ENCODE measurements at places on chromosomes 7 and 10. TPM values are rescaled to one million over a fixed set of nuclear protein-coding genes. Genes with fewer than 3 reads are reported as not detected.

Gene ENTPD1
- total RNA-seq = 0.37 TPM

Gene CNTNAP2
- 12.9 TPM for total RNA-seq

Gene LIPF
- not detected for total RNA-seq

GRCh38 chr7:122974229-122974628 is 21.3 kb downstream of the TAS2R16 start:
- no peak for DNase-seq

DNA sequence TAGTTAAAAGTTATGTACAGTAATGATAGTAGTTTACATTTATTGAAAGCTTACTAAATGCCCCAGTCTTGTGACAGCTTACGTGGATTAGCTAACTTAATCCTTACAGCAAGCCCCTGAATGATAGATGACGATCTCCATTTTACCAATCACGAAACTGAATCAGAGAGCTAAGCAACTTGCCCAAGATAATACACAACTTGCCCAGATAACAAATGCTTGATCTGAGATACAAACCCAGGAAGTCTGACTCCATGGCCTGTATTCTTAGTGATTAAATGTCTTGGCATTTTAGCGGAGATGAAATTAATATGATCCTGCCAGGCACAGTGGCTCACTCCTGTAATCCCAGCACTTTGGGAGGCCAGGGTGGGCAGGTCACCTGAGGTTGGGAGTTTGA is 46.9 kb upstream of the FMC1 start:
- DNase-seq = no peak

DNA sequence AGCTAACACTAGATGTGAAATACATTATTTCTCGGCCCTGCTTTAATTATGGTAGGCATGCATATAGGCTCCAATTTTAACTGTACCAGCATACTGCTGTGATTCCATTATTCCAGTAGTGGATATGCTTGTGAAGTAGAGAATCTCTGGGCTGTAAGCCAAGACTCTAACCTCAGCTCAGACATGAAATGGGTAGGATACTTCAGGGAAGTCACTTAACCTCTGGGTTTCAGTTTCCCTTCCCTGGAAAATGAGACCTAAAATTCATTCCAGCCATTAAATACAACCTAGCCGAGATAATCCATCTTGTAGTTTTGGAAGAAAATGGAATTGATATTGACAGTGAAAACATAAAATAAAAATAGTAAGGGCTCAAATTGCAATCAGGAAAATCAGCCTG is 59.6 kb upstream of the TRIL start:
- no peak for DNase-seq

Gene FAM237B
- not detected for total RNA-seq

Gene PRSS37
- not detected for total RNA-seq

- DNase-seq = no peak
Observed at GRCh38 chr10:121243609-121244241, 354.5 kb downstream of the FGFR2 start.

Gene MET
- 4.0 TPM for total RNA-seq

GRCh38 chr10:20877554-20877953 is 19.6 kb downstream of the NEBL start:
- DNase-seq = no peak

DNA sequence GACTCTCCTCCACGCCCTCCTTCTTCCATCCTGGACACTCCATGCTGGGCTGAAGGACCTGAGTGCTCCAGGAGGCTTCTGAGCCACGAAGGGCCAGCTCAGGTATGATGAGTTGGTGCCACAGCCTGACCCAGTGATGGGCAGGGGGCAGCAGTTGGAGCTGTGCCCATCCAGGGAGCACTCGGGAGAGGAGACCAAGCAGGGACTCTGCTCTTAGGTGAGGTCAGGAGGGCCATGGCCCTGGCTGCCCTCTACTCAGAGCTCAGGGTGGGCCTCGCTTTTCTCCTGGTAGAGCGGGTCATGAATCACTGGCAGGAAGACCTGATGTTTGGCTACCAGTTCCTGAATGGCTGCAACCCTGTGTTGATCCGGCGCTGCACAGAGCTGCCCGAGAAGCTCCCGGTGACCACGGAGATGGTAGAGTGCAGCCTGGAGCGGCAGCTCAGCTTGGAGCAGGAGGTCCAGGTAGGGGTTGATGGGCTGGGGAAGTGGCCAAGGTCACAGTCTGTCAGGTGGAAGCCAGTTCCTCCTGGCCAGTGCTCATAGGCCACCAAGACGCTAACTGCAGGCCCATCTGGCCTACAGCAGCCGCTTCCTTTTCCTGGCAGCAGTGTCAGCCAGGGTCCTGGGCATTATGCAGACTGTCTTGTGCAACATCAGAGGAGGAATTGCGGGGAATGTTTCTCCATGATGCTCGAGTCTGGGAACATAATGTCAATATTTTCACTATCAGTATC is 50.8 kb downstream of the ALOX5 start:
- DNase-seq = no peak

Gene CDK1
- 94.7 TPM for total RNA-seq

DNA sequence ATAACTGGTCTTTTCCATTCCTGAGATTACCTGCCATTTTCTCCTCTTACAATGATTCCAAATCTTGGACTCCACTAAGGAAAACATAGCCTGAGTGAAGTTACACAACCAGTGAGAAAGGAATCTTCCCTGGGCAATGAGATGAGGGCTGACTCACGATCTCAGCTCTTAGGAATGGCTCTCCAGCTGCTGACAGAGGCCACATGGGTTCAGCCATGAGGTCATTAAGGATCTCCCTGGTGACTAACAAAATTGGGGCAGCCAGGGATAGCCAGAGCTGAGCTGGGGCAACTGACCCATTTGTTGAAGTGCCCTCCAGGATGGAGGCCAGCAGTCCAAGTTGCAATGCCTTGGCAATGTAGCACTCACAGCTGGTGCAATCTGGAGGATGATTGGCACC is 78.7 kb upstream of the MKLN1 start:
- DNase-seq = no peak

Gene SPDYE1
- not detected for total RNA-seq

GRCh38 chr7:157461573-157462418 is 125.0 kb downstream of the DNAJB6 start:
- DNase-seq = no peak

- DNase-seq = no peak
Observed at GRCh38 chr7:111371437-111371836, 190.9 kb downstream of the IMMP2L start.

DNA sequence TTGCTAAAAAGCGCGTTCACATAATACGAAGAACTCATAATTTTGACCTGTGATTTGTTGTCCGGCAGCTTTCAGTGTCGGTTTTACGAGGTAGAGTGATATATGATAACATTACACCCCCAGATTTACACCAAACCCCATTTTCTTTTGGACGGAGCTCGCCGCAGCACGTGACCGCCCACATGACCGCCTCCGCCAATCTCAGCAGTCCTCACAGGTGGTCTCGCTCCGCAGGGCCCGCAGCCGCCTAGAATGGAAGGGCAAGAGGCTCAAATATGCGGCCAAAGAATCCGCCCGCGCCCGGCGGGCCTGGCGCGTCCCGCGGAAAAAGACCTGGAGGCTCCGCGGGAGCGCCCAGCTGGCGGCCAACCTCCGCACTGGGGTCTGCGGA is at the start of gene HOXA7:
HOXA7 (minus strand) TSS at position 168 of the 391 bp plus-strand sequence; CDS start at position 38, 130 bp downstream.
- DNase-seq = no peak

DNA sequence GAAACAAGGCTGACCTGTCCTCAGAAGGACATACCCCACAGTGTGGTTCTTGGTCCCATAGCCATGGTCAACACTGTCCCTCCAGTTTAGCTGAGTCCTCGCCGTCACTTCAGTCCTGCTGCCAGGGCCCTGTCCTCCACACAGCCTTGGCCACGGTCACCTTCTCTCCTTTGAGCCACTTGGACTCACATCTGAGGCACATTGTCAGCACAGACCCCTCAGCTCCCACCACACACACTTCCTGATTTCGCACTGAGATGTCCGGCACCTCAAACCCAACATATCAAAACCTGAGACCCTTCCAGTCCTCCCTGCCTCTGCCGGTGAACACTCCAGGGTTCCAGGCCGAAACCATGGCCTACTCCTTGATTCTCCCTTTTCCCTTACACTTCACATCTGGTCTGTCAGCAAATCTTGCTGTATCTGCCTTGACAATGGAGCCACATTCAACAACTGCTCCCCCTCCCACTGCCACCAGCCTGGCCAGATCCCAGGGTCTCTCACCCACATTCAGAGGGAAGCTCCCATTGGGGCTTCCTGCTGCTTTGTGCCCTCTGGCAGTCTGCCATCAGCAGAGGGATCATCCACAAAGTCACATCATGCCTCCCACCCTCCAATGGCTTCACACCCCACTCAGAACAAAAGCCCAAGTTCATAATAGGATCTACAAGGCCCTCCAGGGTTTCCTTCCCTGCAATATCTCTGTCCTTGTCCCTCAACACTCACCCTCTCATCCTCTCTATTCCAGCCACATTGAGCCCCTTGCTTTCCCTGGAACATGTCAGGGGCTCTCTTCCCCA is 219.6 kb upstream of the SHH start:
- DNase-seq = no peak

DNA sequence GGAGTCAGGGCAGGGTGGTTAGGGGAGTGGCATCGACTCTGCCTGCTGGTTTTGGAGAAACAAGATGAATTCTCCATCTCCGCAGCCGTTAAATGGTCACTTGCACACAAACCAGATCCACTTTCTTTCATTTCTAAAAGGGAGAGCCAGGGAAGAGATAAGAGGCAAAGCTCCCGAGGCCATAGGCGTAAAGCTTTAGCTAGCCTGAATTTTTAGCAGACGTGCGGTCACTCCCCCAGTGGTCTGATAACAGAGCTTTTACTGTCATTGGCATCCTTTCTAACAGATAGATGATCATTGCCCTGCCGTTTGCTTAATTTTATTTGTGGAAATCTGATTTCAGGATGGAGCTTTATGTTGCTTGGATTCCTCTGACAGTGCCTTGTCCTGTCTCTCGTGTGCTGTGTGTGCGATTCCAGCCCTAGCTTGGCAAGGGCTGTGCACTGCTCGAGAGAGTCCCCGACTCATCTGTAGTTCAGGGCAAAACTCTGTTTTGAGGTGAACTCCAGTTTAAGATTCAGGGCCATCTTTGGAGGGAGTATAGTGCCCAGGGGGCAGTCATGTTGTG is 62.5 kb downstream of the GATA3 start:
- no peak for DNase-seq

DNA sequence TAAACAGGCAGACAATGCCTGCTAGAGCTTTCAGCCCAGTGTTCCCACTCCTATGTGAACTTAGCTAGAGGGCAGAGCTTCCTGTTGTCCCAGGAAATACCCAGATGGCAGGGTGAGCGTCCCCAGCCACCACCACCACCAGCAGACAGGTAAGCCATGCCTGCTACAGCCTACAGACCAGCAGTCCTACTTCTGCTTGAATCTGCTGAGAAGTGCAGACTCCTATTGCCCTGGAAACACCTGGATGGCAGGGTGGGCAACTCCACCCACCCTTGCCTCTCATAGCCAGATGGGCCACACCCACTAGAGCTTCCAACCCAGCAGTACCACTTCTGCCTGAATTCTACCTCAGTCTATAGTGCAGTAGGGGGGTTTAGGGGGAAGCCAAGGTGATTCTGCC is 64.4 kb downstream of the FBXL13 start:
- DNase-seq = no peak

DNA sequence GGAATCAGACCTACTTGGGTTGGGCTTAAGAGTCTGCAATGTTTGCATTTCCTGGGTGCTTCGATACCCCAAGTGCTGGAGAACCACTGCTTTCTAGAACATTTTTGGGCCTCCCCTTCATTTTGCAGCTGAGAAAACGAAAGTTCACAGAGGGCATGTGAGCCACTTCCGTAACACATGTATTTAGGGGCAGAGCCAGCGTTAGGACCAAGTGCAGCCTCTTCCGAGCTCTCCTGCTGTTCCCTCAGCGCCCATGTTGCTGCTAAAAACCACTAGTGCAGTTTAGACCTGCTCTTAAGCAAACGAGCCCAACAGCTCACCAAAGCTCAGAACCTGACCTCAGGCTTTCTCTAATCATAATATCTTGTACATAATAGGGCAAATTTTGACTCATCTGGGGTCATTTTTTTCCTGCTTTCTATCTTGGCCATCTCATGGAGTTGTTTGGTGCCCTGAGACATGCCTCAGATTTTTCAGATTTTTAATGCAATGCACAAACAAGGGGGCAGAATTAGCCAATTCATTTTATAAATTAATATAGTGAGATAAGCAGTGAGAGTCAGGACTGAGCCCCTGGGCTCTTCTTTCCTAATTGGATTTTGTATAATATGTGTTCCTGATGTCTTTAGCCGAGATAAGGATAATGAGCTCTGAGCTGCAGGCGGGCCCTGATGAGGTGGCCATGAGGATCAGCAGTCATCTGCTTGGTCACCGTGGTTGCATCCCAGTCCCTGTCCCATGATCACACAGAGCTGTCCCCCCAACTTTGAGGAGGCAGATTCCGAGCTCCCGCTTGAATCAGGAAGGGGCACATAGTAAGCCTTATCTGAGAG is 12.9 kb downstream of the BAG3 start:
- no peak for DNase-seq

GRCh38 chr10:108788891-108789290 is 1134.4 kb downstream of the XPNPEP1 start:
- no peak for DNase-seq

Gene RBM20
- 0.61 TPM for total RNA-seq

- DNase-seq = no peak
Observed at GRCh38 chr10:71125749-71126107, 86.6 kb upstream of the UNC5B start.

Gene LMOD2
- not detected for total RNA-seq

DNA sequence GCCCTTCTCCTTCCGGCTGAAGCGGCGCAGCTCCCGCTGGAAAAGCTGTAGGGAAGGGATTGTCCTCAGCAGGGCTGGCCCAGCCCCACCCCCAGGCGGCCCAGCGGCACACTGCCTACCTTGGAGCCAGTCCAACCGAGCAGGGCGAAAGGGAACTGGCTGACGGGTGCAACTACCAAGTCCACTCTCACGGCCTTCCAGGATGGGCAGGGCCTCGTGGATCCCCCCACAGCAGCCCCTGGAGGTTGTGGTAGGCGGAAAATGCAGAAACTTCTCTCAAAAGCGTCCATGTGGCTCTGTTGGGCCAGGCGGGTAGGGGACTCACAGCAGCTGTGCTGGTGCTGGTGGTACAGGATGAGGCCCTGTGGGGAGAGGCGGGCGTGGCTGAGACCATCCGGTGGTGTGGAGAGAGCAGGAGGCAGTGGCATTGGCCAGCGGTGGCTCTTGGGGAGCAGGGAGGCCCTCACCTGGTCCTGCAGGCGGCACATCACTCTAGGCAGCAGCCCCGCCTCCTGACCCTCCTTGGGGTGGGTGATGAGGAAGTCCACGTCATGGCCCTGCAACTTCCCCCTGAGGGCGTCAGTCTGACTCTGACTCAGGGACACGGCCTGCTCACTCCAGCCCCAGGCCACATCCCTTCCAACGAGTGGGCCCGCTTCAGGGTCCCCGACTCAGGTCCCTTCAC is 8.4 kb upstream of the PGAM2 start:
- no peak for DNase-seq

- DNase-seq = peak; percentile 45
Observed at GRCh38 chr7:50449881-50450589, at the start of gene FIGNL1. FIGNL1 (minus strand) TSS chr7:50450350; CDS start chr7:50447287, 3,063 bp downstream.

Gene ZNF853
- 9.2 TPM for total RNA-seq
